ENCODE measurements at places on chromosomes 5 and 9. TPM values are rescaled to one million over a fixed set of nuclear protein-coding genes. Genes with fewer than 3 reads are reported as not detected.

Gene SERF1B
- total RNA-seq: 12.8 TPM

Gene DAP
- 61.2 TPM for total RNA-seq

DNA sequence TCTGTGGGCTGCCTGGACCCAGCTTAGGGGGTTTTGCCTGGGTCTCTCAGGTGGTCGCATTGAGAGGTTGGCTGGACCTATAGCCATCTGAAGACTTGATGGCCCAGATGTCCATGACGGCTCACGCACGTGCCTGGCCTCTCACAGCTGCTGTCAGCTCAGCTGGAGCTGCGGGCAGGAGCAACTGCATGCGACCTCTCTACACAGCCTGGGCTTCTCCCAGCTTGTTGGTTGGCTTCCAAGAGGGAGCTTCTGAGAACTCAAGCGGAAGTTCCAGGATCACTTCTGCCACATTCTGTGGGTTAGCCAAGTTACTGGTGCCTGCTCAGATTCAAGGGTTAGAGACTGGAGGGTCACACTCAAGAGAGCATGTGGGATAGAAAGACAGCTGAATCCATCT, 99.2 kb downstream of the DAPK1 start:
- no peak for DNase-seq

DNA sequence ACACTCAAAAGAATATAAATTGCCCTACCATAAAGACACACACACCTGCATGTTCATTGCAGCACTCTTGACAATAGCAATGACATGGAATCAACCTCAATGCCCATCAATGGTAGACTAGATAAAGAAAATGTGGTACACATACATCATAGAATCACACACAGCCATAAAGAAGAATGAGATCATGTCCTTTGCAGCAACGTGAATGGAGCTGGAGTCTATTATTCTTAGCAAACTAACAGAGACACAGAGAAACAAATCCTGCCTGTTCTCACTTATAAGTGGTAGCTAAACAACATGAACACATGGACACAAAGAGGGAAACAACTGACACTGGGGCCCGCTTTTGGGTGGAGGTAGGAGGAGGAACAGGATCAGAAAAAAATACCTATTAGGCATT, 2062.2 kb upstream of the CDH6 start:
- DNase-seq: no peak

DNA sequence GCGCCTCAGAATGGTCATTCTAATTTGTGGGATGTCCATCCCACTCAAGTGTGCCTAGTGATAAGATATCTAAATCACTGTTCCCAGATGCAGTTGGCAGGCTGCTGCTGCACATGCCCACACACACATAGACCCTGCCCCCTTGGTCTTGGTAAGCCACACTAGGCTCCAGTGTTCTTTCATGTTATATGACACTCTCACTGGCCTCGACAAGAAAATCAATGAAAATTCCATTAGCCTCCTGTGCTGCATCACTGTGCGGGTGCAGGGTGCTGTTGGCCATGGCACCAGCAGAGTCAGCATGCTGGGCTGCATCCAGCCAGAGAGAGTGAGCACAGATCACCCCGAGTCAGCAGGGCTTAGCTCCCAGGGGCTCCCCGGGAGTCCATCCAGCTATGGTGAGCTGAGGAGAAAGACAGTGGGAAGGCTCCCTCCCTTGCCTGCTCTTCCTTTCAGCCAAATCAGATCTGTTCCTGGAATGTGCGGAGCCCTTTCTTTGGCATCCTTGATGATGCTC, 59.9 kb downstream of the ABLIM3 start:
- DNase-seq: no peak

DNA sequence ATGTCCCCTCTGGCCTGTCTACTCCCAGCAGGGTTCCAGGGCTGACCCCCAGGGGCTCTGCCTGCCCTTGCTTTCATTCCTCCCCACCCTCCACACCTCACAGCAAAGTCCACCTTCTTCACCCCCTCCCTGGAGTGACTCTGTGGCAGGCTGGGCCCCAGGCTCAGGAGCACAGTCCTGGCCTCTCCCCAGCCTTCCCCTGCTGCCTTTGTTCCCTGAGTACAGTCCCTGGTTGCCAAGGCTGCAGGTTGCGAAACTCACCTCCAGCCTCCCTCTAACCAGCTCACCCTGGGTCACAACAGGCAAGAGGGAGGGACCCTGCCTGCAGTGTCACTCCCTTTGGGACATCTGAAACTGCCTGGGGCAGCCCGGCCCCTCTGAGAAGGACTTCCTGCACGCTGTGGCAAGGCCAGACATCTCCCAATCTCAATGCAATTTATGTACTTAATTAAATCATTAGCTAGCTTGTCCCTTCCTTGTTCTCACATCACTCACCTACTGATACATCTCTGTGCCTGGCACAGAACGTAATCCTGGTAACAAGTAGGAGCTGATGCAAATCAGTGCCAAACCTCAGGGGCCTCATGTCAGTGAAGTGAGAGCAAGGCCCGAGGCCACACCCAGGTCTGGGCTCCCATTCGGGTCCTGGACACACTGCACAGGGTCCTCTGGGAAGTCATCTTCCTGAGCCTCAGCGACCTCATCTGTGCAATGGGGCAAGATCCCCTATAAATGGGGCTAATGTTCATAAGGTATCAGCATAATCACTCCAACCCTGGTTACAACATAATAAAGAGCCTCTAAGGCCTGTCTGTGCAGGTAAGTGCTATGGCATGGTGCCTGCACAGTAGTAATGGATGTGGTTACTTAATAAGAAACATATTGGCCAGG, 27.3 kb upstream of the TRIM14 start:
- no peak for DNase-seq

- no peak for DNase-seq
Measured at GRCh38 chr5:142000704-142001484, 11.9 kb downstream of the GNPDA1 start.

DNA sequence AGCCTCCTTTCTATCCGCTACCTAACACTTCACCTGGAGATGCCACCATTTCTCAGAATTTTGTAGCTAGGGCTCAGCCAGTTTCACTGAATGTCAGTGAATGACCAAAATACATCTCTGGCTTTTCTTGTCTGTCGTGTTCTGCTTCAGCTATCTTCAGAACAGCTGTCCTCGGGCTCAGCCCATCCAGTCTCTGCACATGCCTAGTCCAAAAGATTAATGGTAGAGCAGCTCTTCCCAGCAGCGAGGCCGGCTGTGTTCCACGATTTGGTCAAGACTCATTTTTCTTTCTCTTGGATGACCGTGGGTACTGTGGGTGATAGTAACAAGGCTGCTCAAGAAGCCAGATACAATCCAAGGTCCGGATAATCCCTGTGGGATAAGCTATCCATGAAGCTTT, 342.8 kb downstream of the GABRG2 start:
- no peak for DNase-seq

GRCh38 chr5:151456321-151456940, 9.0 kb downstream of the SLC36A1 start:
- no peak for DNase-seq

- no peak for DNase-seq
Measured at GRCh38 chr5:55450050-55450765, 84.6 kb downstream of the PLPP1 start.

DNA sequence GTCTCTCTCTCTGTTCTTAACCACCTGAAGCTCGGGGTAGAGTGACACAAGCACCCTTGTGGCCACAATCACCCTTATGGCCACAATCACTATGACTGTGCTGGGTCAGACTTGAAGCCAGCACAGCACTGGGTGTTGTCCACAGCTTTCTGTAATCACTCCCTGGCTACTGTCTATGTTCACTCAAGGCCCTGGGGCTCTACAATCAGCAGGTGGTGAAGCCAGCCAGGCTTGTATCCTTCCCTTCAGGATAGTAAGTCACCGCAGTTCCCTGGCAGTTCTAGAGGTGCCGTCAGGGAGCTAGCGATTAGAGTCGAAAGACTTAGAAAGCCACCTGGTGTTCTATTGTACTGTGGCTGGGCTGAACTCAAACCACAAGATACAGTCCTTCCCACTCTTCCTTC, 44.2 kb downstream of the GDA start:
- no peak for DNase-seq

DNA sequence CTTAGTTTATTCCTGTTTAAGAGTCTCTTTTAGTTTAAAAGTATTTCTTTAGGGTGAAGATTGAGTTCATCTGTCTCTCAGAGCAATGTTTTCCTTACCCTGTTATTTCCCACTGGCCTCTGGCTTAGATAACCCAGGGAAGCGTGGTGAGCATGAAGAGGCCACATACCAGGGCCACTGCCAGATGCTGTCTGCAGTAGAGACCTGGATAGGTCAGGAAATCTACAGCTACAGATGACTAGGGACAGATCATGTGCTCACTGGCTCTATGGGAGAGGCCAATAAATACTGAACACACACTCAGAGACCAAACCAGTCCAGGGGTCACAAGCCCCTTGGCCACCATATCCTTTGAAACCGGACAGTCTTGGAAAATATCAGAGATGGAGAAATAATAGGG, 136.0 kb downstream of the CAMK4 start:
- DNase-seq: no peak

DNA sequence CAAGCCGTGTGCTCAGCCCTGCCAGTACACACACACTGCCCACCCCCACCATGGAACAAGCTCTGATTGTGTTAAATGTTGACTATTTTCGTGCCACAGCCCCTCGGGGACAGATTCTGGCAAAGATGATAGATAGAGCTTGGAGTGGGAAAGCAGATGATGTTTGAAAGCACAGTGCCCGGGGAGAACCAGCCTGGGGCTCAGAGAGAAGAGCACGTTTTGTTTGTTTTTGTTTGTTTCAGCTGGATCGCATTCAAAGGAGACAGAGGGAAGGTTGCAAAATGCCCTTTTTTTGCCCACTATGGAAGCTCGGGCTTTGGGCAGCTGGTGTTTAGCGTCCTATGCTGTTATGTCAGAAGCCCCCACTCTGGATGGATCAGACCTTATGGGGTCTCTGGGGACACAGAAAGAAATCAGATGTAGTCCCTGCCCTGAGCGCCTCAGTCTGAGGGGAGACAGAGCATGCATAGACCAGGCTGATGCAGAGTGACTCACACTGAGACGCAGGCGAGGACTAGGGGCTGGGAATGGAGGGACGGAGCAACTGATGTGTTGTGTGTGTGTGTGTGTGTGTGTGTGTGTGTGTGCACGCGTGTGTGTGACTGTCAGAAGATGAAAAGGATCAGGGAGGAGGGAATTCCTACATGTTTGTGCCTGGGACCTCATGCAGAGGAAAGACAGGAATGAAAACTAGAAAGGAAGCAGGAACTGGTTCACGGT, 229.7 kb downstream of the MELK start:
- no peak for DNase-seq

- DNase-seq: no peak
Measured at GRCh38 chr5:82669720-82670119, 391.6 kb upstream of the RPS23 start.

Measured in activated CD8-positive, alpha-beta T cell treated with anti-CD3 and anti-CD28 coated beads, Interleukin-2, amount 10 ng/mL, durations not matched to agents 7 days and 5 days (primary cell).